ENCODE measurements at places on chromosomes 13 and 19. TPM values are rescaled to one million over a fixed set of nuclear protein-coding genes. Genes with fewer than 3 reads are reported as not detected.

DNA sequence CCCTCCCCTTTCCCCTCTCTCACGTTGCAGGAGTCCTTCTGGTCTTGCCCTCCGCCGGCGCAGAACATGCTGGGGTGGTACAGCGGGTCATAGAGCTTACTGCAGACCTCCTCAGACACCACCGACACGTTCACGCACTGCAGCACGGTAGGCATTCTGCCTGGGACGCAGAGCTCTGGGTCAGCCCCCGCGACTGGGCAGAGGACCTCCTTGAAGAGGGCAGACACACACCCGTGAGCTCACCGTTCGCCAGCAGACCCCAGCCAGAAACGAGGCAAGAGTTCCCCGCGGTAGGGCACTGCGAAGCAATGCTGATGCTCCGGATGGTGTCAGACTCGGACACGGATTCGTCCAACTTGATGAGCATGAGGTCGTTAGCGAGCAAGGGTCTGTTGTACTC, 2.9 kb downstream of the KLK4 start:
- DNase-seq: no peak

The OR4F17 gene
- total RNA-seq: not detected

The PLK5 gene
- not detected for total RNA-seq

DNA sequence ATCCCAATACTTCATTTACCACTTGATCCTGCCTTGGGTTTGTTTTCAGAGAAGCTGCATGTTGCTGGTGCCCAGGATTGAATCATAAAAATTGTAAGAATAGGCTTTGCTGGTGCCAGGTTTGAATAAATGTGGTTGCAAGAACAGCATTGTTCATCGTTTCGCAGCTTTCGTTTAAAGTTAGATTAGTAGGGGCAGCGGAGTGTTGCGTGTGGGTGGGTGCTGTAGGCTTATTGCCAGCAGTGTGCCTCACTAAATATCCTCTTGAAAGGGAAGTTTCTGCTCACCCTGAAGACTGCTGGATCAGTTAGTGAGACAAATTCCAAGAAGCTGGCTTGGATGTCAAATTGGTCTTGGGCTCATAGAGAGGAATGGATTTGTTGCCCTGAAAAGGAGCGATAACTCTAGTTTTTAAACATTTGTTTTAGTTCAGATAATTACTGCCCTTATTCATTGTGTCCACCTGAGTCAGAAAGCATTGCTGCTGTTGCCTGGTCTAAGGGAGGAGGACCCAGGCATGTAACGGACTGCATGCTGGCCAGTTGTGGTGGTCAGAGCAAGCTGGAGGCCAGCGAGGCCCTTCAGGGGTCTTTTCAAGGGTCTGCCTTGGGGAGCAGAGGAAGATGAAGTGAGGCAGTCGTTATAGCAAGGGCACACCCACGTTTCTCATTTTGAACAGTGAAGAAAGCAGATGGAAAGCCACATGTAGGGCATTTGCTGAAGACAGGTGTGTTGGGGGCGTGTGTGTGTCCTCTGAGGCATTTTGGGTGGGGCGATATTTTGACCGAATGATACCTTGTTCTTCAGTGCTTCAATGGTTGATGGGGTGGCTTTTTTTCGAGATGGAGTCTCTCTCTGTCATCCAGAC, 8.5 kb downstream of the ILF3 start:
- no peak for DNase-seq

The CABP5 gene
- total RNA-seq: not detected

- no peak for DNase-seq
Observed at GRCh38 chr13:73223372-73223781, 164.6 kb downstream of the KLF5 start.

DNA sequence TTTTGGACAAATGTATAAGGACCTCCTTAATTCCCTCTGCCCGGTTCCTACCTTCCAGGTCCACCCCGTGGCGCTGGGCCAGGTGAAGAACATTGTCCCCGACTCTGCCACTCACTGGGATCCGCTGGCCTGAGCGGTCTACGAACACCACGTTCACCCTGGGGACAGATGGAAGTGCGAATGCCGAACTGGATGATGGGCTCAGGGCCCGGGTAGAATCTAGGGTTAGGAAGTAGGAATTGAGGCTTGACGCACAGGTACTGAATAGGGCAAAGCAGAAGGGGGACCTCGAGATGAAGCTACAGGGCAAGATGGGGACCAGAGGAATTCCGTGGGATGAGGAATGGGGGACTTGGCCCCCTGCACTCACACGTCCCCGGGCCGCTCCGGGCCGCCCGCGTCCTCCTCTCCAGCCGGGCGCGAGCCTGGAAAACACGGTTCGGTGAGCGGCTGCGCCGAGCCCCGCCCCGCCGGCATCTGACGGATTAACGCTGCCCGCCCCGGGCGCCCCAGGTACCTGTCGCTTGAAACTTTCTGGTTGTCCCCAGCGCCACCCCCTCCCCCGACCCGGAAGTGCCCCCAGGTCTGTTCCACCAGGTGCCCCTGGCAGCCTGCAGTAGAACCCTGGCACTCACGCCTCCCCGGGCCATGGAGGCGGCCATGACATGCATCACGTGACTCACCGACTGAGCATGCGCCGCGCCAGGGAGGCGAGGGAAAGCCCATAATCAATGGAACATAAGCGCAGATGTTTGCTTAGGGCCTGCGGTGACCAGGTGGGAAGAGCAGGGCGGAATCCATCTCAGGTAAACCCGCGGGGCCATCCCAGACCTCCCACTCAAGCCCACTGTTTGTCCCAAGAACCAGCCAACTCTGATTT, at the start of gene FDX2:
TSS of gene FDX2 (minus strand) at position 681 of the 880 bp plus-strand sequence. CDS start at position 662, 19 bp downstream.
- DNase-seq: peak; percentile 84
